Left lung (tissue), 14 donors: ENCODE measurements at places on chromosomes 1 and 21. TPM values are rescaled to one million over a fixed set of nuclear protein-coding genes. Genes with fewer than 3 reads are reported as not detected.

CR2 gene
- total RNA-seq = 0.29 TPM

IRF6 gene
- total RNA-seq = 15.7 TPM

RGS1 gene
- total RNA-seq = 7.9 TPM

- H3K4me3 ChIP-seq = no peak overlapping the region
Observed at GRCh38 chr1:18629659-18630510, 761 bp upstream of the PAX7 start.

DNA sequence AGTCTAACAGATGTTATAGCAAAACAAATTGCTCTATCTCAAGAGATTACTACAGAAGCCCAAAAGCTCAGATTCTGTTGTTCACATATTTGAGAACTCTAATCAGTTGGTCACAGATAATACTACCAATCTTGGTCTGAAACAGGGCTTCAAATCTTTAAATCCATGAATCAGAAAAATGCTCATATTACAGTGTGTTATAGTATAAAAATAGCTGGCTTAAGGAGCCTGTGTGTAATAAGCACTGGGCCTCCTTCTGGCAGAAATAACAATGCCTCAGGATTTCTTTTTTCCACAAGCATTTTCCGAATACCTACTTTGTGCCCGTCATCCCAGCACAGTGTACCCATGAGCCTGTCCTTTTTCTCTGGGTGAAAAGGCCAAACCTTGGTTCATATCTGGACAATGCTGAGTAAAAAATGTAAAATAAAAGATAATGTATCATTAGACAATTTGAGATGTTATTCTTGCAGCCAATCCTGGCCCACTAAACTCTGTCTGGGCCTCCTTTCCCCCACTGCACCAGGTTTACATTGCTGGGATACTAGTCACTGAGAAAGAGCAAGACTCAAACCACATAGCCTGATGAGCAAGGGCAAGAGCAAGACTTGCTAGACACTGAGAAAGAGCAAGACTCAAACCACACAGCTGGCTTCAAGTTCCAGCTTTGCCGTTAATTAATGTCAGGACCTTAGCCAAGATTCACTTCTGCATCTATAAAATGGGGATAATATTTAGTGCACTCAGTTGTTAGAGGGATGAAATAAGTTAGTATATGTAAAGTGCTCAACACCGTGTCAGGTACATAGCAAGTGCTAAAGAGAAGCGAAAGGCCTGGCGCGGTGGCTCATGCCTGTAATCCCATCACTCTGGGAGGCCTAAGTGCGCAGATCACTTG is 17.0 kb upstream of the ADAR start:
- H3K27me3 ChIP-seq = no peaks in the 10 kb centered on the region
- no peak for DNase-seq
- H3K27ac ChIP-seq = no peak overlapping the region
- H3K36me3 ChIP-seq = peaks cover 3% of the 10 kb centered on the region
